ENCODE measurements at places on chromosomes 11 and 22.

DNA sequence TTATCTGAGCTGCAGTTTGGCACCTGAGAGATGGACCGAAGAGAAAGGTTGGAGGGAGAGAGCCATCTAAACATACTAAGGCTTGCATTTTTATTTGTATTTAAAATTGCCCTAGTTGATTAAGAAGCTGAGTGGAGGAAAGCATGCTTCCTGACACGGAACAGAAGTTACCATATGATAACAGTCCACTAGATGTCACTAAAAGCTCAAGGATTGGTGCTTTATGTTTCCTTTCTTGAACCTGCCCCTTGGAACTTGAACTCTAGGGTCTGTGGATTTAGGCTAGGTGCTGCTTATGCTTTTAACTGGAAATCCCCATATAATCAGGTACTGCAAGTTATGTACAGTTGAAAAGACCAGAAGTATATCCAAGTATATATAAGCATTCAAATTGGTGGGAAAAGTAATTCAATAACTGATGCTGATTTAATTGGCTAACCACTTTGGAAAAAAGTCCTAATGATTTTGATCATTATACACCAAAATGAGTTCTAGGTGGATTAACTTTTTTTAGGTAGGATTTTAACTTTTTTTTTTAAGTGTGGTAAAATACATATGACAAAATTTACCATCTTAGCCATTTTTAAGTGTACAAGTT is 9.5 kb downstream of the RBMXL2 start:
- no peak for DNase-seq

DNA sequence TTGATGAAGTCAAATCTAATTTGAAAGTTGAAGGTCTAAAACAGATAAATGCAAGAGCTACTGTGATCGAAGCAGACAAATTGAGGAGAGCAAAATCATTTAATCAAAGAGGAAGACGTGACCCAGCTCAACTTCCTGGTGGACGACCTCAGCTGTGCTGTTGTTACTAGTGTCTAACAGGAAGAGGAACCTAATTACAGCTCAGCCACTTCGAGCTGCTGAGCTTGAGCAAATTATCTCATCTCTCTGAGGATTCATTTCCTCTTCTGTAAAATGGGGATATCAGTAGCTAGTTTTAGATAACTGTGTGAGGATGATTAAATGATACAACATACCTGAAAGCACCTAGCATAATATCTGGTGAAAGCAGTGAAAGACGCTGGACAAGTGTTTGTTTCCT is 48.6 kb upstream of the OLFML1 start:
- DNase-seq = no peak

DNA sequence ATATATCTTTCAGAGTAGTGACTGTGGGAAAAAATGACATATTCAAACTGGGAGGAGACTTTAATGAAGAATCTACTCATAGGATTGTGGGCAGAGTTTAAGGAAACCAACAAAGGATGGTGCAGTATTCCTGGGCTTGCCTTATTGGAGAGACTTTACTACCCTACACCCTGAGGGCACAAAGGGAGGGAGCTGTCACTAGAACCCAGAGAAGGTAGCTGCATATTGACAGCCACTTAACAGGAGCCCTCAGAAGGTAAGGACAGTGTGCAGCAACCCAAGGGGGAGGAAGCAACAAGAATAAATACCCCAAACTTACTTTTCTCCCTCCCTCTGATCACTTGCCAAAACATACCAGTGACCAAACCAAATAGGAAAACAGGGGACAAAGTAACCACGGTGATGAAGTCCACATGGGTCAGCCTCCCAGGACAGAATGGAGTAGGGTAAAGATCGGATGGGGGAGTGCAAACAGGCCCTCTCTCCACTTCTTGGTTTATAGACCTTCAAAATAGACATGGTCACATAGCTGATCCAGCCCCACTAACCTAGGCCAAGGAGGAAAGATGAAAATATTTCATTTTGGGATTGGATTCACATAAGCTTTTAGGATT is 121.8 kb upstream of the SESN3 start:
- DNase-seq = no peak

- DNase-seq = no peak
These were observed 1.7 kb downstream of the ETS1 start for GRCh38 chr11:128585498-128586238.

GRCh38 chr11:130555251-130555841 is 106.9 kb downstream of the ADAMTS15 start:
- DNase-seq = no peak

GRCh38 chr11:17979770-17980371 is 33.0 kb downstream of the SERGEF start:
- no peak for DNase-seq

DNA sequence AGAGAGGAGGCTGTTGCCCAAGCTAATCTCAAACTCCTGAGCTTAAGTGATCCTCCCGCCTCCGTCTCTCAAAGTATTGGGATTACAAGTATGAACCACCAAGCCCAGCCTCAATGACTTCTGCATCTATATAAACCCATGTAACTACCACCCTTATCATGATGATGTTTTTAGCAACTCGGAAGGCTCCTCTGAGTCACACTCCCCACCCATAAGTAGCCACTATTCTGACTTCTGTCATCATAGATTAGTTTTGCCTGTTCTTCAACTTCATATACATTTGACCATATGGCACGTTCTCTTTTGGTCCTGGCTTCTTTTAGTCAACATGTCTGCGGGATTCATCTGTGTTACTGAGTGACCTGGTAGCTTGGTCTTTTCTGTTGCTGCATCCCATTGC is 6.4 kb upstream of the FOSL1 start:
- DNase-seq = no peak

- peak; percentile 24 for DNase-seq
These were observed 116.9 kb downstream of the SOX6 start for GRCh38 chr11:16239141-16240105.

Measured in right hindlimb (tissue), 1 donor.